ENCODE measurements at places on chromosomes 6 and 20.

- DNase-seq = no peak
Measured at GRCh38 chr6:152973916-152974315, 8.9 kb downstream of the FBXO5 start.

DNA sequence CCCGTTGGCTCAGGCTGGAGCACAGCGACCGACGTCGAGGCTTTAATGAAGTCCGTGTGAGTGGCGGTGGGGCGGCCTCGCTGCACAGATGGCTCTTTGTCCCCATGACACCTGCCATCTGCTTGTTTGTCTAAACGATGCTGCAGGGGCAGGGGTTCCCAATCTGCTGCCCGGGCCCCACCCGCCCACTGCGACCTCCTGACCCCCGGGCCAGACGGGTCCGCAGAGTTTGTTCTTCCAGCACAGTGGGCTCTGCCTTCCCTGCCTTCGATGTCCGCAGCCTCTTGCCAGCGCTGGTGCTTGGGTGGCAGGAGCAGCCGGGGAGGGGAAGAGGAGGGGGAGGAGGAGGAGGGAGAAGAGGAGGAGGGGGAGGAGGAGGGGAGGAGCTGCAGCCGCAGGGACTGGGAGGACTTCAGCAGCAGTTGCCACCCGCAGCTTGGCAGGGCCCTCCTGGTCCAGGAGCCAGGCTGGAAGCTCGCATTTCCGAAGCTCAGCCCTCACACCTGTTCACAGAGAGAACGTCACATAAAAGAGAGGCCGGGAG is 210.0 kb downstream of the DLL1 start:
- DNase-seq = no peak

DNA sequence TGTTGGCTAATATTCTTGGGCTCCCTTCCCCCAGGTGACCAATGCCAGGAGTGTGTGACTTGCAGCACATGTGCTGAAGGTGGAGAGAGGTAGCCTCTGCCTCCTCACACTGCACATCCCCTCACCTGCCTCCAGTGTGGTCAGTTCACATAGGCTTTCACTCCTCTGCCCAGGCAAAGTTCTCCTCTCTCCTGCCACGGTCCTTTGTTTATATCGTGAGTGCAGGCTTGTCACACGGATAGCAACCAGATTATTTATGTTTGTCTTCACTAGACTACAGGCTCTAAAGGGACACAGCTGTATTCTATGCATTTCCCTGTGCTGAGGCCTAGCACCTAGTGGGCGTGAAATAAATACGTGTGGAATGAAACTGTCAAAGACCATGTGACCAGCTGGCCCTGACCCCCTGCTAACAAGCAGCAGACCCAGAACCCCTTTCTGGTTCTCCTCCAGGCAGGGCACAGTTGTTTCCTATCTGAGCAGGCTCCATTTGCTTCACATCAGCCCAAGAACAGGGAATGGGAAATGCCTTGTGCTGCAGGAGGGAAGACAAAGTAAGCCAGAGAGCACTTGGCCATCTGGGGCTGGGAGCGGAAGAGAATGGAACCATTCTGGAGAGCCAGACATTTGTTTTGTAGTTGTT is 42.3 kb downstream of the UNC5CL start:
- peak; percentile 70 for DNase-seq

DNA sequence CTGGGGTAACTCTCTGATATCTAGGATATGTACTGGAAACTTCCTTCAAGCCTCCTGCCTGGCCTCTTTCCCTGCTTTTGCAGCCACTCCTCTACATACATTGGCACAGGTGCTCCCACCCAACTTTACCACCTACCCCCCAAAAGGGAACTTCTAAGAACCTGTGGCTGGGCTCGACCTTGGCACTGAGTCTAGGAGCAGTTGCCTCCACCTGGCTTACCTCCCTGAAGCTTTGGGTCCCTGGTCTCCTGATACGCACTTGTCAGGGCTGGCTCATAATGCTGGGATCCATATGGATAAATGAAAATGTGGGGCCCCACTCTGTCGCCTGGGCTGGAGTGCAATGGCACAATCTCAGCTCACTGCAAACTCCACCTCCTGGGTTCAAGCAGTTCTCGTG is 56.2 kb downstream of the SSR1 start:
- DNase-seq = no peak

GRCh38 chr6:142856624-142857232 is 88.2 kb downstream of the HIVEP2 start:
- DNase-seq = no peak

GRCh38 chr6:82589509-82590206 is 226.0 kb downstream of the TPBG start:
- peak; percentile 82 for DNase-seq

DNA sequence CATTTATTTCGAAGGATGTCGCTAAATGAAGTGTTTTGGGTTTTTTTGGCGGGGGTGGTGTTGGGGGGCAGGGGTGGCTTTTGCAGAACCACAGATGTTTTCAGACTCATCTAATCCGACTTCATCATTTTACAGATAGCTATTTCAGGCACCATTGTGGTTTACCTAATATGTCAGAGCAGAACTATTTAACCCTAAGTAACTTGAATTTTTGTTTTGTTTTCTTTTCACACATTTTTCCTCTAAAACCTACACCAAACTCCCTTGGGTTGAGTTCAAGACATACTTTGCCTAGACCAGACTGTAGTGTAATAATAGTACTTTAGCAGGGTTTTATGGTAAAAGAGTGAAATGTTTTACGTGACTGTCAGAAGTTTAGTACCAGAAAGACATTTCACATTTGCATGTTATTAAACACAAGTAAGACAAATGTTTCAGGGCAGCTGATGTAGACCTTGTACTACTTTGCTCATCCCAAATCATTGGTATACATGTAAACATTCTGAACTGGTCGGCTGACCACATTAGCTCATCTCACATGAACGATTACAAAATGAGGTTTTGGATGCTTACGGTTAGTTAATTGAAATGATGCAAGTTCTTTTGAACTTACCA is 37.7 kb downstream of the MAP3K4 start:
- DNase-seq = no peak

DNA sequence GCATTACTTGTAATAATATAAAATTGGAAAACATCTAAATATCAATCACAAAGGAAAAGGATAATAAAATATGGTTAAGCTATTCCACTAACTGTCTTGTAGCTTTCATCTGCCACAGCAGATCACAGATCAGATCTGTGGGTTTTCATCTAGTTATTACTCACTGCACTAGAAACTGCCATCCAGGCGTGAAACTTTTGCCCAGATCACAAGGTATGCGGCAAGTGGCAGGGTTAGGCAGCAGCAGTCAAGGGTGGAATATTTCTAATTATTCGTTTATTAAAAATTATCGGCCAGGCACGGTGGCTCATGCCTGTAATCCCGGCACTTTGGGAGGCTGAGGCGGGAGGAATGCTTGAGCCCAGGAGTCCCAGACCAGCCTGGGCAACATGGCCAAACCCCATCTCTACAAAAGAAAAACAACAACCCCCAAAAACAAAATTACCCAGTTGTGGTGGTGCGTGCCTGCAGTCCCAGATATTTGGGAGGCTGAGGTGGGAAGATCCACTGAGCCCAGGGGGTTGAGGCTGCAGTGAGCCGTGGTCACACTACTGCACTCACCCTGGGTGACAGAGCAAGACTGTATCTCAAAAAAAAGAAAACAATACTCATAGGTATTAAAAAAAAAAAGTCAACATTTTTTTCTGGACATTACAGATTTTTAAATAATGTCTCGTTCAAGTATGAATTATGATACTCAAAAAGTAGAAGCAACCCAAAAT is 32.1 kb downstream of the BEND3 start:
- DNase-seq = no peak

DNA sequence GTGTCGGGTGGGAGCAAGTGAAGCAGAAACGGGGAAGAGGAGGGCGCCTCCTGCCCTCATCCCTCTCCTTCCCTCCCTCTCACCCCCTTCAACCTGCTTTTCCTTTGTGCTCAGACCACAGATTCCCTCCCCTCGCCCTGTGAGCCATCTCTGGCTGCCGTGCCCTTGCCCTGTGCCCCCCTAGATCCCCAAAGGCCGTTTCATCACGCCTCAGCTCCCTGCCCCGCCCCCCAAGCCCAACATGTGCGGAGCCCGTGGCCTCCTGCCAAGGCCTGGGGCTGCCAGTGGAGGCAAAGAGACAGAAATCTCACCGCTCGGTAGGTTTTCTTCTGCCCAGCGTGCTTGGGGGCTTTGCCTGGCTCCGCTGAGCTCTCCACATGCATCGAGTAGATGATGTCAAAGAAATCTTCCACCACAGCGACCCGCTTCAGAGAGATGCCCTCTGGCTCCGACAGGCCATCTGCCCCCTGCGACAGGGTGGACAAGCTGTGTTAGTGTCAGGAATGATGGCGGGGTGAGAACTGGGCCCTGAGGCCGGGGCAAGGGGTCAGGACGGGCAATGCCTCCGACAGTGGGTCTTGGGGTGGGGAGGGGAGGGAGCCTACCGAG is 57.6 kb downstream of the NOL4L start:
- no peak for DNase-seq

DNA sequence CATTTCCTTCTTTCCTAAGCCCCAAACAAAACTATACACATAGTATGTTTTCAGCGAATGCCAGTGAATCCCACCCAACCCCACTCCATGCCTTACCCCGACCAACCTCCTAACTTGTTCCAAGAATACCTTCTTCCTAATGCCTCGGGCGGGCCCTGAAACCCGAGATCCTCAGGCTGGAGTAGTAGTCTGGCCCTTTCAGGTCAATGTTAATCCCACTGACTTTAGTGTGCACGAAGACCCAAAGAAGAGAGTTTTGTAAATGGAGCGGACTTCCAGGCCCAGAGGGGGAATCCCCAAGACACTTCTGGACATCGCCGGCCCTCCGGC is 394 bp downstream of the YIPF3 start:
- no peak for DNase-seq

GRCh38 chr6:72721346-72721745 is 99.5 kb downstream of the KCNQ5 start:
- no peak for DNase-seq

GRCh38 chr6:1298768-1299167 is 13.1 kb upstream of the FOXQ1 start:
- DNase-seq = no peak

DNA sequence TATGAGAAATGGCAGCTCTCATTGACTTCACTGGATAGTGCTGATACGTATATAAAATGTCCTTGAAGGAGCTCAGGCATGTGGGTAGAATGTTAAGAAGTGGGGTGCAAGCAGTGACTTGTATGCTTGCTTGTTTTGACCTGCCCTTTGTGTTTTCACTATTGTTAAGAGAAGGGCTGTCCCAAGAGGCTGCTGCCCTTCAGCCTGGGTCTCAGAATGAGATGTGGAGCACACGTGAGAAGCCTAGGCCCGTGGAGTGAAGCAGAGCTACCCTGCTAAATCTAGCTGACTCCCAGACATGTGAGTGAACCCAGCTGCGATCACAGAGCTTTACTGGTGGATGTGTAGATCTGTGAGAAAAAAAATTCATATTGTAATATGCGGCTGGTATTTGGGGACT is 305.3 kb upstream of the RGS17 start:
- no peak for DNase-seq

DNA sequence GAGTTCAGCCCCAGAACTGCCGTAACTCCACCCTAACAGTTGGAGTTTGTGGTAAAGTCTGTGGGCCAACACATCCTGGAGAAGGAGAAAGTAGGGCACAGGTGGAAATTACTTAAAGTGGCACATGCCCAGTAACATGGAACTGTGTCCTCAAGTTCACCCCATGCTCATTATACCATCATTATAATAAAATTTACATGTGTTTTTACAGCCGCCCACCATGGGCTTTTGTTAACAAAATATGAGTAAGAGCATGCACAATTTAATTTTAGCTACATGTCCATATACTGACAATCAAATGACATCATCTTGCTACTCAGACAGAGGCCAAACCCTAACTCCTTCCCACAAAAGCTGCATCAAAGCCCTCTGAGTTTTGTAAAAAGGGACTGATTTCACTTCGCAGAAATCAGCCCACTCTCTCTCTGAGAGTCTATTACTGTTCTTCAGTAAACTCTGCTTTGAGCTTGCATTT is 17.3 kb upstream of the ELOVL4 start:
- peak; percentile 52 for DNase-seq

GRCh38 chr20:43584448-43585136 is 6.1 kb upstream of the IFT52 start:
- no peak for DNase-seq

DNA sequence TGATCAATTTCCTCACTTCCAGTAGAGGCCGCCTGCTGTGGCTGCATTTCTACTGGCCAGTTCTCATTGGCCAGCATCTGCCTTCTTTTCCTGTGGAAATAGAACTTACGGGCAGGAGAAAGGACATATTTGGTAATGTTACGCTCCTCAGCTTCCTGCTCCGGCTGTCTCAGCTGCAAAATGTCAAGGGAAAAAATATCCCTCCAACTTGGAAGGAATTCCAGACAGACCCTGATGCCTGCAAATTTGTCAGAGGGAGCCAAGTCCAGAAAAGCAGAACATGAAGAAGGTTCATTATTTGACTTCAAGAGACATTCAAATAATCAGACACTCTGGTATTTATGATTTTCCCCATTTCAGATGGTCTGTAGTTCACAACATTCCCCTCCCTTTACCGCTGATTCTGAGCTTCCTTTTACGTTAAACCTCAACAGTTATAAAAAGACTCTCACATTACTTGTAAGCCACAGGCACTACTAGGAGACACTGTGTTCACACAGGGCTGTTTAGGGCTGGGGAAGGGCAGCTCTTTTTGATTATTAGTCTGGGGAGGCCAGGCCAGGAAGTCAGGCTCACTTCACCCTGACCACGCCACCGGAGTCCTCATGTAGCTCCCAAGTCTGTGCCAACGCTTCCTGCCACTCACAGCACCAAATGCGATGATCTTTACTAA is 179.6 kb upstream of the CCN2 start:
- DNase-seq = no peak

GRCh38 chr6:28794175-28795002 is 129.4 kb downstream of the TRIM27 start:
- peak; percentile 10 for DNase-seq

DNA sequence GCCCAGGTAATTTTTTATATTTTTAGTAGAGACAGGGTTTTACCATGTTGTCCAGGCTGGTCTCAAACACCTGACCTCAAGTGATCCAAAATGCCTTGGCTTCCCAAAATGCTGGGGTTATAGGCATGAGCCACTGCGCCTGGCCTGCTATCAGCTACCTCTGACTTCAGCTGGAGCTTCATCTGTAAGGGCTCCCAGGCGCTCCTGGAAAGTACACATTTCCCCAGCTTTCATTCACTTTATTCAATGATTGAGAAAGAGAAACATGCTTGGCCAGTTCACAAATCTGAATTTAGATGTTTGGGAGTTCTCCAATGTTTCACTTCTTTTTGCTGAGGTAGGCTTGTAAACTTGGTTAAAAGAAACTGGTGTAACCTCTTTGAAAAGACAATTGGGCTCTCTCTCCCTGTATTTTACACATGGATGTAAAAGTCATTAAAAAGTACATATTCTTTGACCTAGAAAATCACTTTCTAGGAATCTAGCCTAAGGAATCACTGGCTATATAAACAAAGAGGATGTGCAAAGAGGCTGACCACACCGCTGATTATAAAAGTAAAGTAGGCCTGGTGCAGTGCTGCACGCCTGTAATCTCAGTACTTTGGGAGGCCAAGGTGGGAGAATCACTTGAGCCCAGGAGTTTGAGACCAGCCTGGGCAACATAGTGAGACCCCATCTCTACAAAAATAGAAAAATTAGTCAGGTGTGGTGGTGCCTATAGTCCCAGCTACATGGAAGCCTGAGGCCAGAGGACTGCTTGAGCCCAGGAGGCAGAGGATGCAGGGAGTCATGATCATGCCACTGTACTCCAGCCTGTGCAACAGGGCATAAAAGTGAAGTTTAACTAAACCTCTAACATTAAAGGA is 128.9 kb downstream of the BACH2 start:
- DNase-seq = no peak

GRCh38 chr6:150966786-150967185 is 101.3 kb downstream of the MTHFD1L start:
- no peak for DNase-seq

Measured in NCI-H526 (cell line).